ENCODE measurements at places on chromosomes 16 and 17. TPM values are rescaled to one million over a fixed set of nuclear protein-coding genes. Genes with fewer than 3 reads are reported as not detected.

- DNase-seq: peak; percentile 12
Observed at GRCh38 chr16:35752012-35752772, 2292.8 kb downstream of the TP53TG3F start.

GRCh38 chr16:48609652-48610029 lies 339 bp downstream of the N4BP1 start:
- no peak for DNase-seq

DNA sequence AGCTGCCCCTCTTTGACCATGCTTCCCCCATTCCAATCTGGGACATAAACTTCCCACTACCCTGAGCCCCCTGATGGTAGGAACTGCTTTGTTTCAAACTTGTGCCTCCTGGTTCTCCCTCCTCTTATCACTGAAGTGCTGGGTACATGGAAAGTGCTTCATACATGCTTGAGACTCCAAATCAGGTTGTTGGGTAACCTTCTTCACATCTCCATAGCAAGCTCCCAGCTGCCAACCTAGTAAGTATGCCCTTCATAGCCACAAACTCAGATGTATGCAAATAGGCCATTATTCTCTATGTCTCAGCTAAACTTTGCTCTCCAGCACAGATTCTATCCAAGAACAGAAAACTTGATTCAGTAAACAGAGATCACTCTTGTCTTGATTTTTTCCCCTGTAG lies 310.6 kb upstream of the IRX3 start:
- DNase-seq: no peak

CEP295NL gene
- total RNA-seq: 11.8 TPM
